ENCODE measurements at places on chromosomes 7 and 10. TPM values are rescaled to one million over a fixed set of nuclear protein-coding genes. Genes with fewer than 3 reads are reported as not detected.

HTRA1 gene
- polyA plus RNA-seq = 309 TPM

GRCh38 chr10:70676511-70676910 lies 4.2 kb downstream of the ADAMTS14 start:
- DNase-seq = no peak

TSPAN12 gene
- polyA plus RNA-seq = 9.3 TPM

- no peak for DNase-seq
Observed at GRCh38 chr10:121822180-121822579, 105.7 kb downstream of the ATE1 start.
